Effector memory CD8-positive, alpha-beta T cell (primary cell): ENCODE measurements at places on chromosomes 11 and 22.

- no peak for DNase-seq
Measured at GRCh38 chr22:30047364-30047738, 32.9 kb upstream of the HORMAD2 start.

- no peak for DNase-seq
Measured at GRCh38 chr22:27730641-27731433, 70.7 kb downstream of the MN1 start.

DNA sequence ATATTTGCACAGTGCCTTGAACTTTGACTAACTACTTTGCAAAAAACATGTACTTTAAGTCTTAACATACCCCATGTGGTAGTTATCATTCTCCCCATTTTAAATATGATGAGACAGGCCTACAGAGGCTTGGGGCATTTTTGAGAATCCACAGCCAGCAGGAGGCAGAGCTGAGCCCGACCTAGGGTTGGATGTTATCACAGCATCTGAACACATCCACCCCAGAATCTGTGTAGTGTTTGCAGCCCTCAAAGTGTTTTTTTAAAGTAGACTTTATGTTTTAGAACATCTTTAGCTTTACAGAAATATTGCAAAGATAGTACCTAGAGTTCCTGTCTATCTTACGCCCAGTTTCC lies 17.6 kb downstream of the OTOG start:
- no peak for DNase-seq

GRCh38 chr11:45654231-45655011 lies 11.0 kb downstream of the CHST1 start:
- no peak for DNase-seq

DNA sequence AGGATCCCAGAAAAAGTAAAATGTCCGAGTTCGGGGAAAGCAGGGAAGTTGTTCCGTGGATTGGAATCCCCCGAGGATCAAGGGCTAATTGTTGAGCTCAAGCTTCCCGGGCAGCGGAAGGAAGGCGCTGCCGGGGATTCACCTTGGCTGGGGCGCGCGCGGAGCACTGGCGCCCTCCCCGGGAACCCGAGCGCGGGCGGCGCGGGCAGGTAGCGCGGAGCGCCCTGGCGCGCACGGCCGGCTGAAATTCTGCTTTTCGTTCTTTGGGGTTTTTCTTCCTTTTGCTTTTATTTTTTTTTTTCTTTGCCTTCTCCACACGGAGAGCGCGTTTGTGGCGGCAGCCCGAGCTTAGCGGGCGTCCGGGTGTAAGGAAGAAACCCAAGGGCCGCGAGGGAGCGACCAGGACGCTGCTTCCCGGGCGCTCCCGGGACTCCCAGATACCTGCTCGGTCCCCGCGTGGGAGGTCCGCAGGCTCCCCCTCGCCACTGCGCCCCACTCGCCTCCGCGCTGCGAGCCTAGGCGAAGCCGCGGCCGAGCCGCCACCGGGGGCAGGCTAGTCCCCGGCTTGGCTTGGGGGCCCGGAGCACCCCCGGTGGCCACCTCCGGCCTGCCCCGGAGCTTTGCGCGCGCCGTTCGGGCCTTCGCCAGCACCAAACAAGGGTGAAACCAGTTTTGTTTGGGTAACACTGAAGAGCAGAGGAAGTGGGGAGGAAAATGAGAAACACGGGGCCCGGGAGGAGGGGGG lies 4.8 kb upstream of the IGF2 start:
- no peak for DNase-seq

DNA sequence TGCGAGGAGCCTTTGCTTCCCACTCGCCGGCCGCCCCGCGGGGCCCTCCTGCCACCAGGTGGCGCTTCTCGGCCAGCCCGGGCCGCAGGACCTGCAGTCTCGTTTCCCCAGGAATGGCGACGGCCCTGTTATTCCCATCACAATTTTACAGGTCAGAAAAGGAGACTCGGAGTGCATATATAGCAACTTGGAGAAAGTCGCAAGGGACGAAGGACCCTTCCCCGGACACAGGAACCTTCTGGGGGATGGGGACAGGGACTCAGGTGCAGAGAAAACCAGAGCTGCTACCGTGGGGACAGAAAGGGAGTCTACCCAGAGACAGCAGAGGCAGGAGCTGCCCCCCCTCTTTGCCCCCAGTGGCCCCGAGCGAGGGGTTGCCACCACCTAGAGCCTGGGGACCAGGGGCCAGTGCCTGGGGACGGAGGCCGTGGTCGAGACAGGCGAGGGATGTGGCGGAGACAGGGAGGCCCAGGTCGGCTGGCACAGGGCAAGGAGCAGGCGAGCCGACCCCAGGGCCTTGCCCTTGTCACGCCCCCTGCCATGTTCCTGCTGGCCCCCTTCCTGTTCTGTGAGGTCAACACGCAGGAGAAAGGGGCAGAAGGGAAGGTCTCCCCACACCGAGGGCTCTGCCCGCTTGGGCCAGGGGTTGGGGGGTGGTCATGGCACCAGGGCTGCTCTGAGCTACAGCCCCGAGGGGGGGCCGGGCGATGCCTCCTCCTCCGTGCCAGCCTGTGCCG lies 3.5 kb upstream of the KRTAP5-6 start:
- peak; percentile 66 for DNase-seq

GRCh38 chr22:47293368-47294221 lies 531.1 kb downstream of the TBC1D22A start:
- DNase-seq: no peak

- no peak for DNase-seq
Measured at GRCh38 chr22:34283844-34284243, 363.6 kb upstream of the LARGE1 start.
